ENCODE measurements at places on chromosomes 2 and 18.

DNA sequence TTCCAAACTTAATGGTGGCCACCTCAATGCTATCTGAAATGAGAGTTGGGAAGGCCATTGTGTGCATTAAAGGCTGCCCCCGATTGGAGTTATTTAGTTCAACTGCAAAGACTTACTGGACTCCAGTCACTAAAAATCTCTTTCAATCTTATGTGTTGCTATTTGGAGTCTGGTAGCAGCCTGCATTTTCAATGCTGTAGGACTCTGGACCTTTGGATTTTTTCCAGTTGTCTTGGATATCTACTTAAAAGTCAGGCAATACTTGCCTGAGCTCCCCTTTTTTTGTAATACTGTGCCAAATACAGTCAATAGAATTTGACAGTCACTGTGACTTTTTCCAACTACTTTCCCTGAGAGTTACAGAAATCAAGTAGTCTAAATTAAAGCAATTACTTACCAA is 281.9 kb downstream of the TRIB2 start:
- no peak for DNase-seq

DNA sequence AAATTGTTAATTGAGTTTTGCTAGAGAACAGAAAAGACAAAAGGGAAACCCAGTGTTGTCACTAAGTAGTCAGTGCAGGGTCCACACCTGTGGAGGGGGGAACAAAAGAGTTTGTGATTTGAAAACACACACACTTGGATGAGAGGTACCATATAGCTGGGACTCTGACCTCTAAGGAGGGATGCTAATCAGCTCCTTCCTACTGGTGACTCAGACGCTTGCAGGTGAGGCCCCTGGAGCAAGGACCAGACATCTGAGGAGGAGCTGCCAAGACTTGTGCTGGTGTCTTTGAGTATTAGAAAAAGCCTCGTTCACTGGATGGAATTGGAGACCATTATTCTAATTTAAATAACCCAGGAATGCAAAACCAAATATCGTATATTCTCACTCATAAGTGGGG is 146.4 kb upstream of the MAP2 start:
- no peak for DNase-seq

GRCh38 chr2:121994238-121995206 is 239.1 kb downstream of the TSN start:
- DNase-seq = no peak

DNA sequence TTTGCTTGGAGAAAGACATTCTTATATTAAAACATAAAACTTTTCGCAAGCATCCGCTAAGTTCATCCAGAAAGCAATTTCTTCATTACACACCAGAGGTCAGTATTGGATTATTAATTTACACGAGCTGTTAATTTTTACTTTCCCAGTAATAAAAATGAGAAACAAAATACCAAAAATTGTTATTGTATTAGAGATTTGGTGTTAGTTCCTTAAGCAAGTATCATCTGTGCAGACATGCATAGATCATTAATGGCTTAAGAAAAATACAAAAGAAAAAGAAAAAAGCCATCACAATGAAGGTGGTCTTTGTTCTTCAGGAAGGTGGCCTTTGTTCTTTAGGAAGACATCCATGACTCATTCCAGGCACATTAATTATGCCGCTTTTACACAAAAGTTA is 53.6 kb upstream of the HNMT start:
- DNase-seq = no peak

GRCh38 chr2:135276525-135276924 is 224.4 kb downstream of the RAB3GAP1 start:
- no peak for DNase-seq

DNA sequence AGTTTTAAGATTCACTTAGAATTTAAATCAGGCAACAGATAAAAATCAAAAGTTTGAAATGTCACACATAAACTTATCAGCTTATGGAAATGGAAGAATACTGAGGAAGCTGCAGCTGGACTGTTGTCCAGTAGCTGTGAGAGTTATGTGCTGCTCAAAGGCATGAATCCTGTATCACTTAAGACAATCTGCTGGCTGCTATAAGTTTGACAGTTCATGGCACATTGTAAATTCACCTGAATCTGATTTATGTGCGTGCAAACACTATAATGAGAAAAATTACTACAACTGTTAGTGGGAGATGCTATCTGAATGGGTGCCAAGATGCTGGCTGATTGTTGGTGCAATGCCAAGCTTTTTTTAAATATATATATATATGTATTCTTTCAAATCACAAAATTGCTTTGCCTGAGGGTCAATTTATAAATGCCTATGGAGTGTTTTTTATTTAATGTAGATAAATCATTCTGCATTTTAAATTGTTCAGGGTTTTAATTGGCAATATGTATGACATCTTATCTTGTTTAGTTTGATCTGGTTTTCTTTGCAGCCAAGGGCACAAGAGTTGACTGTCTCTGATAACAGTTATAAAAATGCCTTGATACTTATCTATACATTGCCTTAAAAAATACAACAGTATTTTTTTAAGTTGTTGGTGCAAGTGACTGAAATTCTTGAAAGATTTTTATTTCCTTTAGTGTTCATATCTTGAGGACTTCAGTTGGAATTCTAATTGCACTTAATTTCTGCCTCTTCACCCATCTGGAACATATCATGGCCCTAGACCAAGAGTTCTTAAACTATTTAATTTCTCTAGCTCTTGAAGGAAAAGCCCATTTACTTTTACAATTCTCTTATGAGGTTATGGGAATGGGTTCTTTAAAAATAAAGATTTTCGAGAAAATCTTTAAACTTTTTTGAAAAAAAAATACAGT is 48.7 kb downstream of the CAVIN2 start:
- DNase-seq = no peak

GRCh38 chr2:33484042-33484621 is 7.7 kb downstream of the RASGRP3 start:
- DNase-seq = no peak

- DNase-seq = no peak
Observed at GRCh38 chr2:43685357-43685756, 9.1 kb upstream of the C1GALT1C1L start.

DNA sequence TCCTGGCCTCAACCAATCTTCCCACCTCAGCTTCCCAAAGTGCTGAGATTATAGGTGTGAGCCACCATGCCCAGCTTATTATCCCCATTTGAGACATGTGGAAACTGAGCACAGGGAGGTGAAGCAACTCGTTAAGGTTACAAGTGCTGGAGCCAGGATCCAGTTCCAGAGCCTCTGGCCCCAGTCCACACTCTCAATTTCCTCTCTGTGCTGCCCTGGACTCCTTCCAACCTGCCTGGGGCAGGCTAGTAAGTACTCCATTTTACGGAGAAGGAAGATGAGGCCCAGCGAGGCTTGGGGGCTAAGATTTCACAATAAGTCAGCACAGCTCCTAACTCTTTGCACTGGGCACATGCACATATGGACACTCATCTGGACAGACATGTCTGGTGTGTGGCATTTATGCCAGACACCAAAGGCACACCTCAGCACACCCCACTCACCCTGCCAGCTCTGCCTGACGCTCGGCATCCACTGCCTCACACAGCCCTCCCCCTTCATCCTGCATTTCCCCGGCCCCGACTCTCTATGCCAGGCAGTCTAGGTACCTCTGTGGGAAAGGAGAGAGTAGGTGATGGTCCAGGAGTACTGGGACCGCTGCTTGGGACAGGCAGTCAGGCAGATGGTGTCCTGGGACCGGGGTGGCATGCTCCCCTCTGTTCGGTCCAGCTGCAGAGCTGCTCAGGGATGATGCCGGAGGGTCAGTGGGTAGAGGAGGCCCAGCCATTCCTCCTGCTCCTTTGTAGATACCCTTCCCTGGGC is 20.5 kb downstream of the CFAP65 start:
- DNase-seq = no peak

GRCh38 chr2:128644718-128645256 is 326.1 kb upstream of the HS6ST1 start:
- no peak for DNase-seq

GRCh38 chr2:36530983-36531354 is 67.0 kb downstream of the FEZ2 start:
- DNase-seq = no peak

- DNase-seq = no peak
Observed at GRCh38 chr2:27493948-27494283, 1.1 kb downstream of the FNDC4 start.

DNA sequence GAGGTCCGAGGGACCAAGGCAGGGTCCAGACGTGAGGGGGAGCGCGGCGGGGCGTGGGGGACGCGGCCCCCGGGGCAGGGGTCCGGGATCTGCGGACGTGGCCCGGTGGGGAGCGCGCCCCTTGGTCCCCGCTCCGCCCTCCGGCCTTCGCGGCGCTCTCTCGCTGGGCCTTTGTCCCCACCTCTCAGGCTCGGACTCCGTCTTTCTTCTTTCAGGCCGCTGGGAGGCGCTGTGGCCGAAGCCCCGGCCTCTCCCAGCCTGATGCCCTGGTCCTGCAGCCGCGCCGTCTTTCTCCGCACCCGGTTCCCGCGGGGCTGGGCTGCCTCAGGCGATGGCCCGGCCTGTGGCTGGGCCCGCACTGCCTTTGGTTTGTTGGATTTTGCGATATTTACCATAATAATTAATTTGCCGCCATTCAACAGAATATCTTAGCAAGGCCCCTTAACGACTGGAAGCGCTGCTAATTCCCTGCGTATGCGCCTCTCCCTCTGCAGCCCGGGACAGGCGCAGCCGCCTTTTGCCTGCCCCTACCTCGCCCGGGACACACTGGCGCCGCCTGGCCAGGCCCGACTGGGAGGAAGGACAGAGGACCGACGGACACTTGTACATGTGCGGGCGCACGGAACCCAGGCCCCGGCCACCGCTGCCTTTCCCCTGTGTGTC is 10.8 kb downstream of the SIX3 start:
- no peak for DNase-seq

DNA sequence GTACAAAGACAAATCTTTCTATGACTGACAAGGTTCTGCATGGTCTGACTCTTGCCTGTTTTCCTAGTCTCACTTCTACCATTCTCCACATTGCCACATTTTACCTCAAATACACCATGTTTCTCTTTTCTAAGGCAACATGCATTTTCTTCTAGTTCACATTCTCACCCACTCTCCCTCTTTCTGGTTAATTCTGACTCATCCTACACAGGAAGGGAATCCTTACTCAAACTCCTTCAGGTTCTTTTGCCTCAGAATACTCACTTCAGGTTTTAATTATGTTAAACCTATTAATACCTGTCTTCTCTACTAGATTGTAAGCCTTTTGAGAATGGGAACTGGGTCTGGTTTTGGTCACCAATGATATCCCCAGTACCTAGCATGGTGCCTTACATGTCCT is 47.2 kb downstream of the MAP2 start:
- DNase-seq = no peak

DNA sequence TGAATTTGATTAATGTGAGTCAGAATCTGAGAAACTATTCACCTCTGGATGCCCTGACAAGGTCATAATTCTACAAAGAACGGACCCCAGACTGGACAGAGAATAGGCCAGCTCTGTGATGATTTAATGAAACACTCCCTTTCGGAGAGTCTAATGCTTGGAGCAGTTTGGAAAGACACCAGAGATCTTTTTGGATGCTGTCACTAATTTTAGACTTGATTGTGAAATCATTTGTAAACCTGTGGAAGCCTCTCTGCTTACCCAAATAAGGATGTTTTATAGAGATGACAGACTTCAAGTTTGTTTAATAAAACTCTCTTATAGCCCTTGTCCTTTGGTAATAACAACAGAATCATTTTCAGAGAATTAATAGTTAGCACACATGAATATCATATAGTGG is 83.5 kb downstream of the MYL12B start:
- DNase-seq = no peak

GRCh38 chr18:55876254-55876653 is 288.3 kb upstream of the TCF4 start:
- no peak for DNase-seq

DNA sequence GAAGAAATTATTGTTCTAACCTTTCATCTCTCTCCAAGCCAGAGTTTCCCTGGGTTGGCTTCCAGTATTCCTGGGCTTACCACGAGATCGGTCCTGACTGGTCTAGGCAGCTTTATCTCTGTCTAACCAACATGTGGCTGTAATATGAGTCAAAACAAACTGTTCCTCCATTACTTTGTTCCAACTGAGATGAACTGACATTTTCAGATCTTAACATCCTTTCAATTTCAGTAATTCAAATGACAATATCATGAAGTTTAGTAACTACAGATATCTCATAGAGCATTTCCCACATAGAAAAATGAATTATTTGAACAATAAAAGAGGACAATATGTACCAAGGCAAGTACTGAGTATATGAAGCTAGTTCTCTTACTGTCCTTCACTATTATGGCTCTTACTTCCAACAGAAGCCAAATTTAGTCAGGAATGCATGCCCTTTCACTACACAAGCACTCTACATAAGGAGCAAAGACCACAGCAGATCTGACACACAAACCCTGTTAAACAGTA is 15.5 kb downstream of the SLC25A12 start:
- DNase-seq = no peak

GRCh38 chr2:236052206-236052605 is 116.0 kb downstream of the GBX2 start:
- DNase-seq = no peak

DNA sequence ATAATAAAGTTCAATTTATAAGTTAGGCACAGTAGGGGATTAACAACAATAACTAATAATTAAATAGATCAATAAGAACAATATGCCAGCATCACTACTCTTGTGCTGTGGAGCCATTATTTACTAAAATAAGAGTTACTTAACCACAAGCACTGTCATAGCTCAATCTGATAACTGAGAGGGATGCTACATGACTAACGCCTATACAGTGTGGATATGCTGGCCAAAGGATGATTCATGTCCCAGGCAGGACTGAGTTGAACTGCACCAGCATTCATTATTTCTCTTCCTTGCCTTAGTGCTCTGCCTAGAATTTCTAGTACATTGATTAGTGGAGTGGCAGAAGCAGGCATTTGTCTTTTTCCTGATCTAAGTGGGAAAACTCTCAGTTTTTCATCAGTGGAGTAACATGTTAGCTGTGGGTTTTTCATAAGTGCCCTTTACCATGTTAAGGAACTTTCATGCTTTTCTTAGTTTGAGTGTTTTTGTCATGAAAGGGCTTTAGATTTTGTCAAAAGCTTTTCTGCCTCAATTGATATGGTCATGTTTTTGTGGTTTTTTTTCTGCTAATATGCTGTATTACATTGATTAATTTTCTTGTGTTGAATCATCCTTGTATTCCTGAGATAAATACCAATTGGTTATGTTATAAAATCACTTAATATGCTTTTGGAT is 21.7 kb downstream of the KIAA1328 start:
- no peak for DNase-seq

- no peak for DNase-seq
Observed at GRCh38 chr2:174611006-174611405, 13.4 kb upstream of the WIPF1 start.
